ENCODE measurements at places on chromosomes 5 and 9.

DNA sequence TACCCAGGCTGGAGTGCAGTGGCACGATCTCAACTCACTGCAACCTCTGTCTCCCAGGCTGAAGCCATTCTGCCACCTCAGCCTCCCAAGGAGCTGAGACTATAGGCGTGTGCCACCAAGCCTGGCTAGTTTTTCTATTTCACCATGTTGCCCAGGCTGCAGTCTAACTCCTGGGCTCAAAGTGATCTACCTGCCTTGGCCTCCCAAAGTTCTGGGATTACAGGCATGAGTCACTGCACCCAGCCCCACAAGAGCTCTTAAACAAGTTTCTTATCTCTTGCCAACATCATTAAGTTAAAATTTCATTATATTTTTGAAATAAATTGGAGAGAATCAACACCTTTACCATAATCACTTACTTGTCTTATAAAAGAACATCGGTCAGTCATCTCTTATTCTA, 280.3 kb downstream of the ARHGEF28 start:
- no peak for DNase-seq

DNA sequence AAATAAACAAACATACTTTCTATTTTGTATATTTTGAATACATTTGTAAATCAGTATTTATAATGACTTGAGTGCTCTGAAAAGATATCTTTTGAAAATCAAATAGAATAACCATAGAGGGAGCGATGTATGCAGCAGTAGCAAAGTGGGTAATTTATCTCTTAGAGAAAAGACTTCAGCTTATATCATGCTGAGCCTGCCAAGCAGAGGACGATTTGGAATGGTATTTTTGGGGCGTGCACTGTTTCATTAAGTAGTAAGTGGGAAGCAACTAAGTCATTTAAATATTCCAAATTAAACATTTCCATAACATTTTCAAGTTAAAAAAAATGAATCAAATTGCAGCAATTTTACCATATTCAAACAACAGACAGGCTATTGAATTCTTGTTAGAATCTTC, 147.6 kb downstream of the CDH10 start:
- DNase-seq: no peak

DNA sequence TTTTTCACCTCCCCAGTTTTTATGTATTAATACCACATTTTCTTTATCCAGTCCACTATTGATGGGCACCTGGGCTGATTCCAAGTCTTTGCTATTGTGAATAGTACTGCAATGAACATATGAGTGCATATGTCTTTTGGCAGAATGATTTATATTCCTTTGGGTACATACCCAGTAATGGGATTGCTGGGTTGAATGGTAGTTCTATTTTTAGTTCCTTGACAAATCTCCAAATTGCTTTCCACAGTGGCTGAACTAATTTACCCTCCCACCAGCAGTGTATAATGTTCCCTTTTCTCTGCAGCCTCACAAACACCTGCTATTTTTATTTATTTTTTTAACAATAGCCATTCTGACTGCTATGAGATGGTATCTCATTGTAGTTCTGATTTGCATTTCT, 340.2 kb downstream of the ADAMTS6 start:
- DNase-seq: peak; percentile 84

DNA sequence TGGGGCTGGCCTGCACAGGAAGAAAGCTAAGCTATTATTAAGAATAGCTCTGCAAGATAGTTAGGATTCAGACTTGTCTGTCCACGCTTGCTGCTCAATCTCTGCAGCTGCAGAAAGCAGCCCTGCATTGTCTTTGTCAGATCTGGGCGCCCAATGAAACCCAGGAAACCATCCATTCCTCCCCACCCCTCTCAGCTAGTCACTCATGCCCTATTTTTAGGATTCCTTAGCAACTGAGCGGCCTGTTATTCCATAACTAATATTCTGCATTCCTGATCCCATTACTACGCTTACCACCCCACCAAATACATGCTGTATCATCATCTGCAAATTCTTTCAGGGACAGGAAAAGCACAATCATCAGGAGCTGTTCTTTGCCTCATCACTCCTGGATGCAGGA, 52.9 kb upstream of the APC start:
- no peak for DNase-seq

GRCh38 chr5:122091936-122092600, 14.0 kb upstream of the LOX start:
- peak; percentile 38 for DNase-seq

DNA sequence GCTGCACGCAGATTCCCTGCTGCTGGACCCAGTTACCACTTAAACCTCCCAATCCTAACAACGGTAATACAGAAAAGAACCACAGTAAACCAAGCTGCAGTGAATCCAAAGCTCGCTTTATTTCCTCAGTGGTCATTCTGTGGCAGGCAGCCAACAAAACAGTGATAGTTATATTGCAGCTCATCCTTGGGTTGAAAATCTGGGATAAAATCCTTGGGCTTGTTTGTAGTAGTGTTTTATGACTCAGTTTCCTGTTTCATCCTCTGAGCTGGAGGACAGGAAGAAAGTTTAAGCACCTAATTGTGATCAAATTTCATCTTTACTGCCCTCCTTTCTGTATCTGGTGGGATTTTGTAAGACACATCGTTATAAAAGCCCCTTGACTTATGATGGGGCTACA, 31.4 kb downstream of the HMGCR start:
- DNase-seq: no peak

DNA sequence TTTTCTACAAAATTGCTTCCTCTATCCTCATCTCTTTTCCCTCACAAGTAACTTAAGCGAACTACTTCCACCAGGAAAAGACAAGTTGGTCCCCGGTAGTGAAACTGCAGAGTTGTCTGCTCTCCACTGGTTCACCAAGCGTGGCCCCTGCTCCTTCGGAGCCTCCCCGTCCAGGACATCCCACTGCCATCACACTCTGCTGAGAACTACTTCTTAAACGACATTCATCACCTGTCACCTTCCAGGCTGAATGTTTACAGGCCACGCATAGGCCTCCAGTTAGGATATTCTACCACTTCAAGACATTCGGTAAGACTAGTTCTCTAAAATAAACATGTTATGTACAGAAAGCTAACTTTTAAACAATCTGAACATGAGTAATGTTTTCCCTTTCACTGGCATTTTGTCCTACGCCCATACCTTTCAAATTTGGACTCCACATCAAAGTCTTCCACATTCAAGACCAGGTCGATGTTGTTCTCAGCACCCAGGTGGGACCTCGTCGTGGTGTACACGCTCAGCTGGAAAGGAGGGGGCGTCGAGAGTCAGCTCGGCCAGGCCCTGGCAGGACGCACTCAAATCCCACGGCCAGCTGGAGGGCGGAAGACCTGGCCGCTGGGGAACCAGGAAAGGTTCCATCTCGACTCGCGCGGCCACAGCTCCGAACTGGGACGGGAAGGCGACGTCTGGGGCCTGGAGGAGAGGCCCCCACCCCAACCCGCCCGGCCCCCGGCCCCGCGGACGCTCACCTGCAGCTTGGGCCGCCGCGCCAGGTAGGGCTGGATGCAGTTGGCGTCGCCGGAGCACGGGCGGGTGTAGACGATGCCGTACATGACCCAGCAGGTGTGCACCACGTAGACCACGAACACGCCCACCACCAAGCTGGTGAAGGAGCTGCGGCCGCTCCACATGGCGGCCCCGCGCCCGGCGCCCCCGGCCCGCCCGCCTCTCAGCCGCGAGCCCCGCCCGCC, 683 bp downstream of the CLPTM1L start:
- DNase-seq: no peak

DNA sequence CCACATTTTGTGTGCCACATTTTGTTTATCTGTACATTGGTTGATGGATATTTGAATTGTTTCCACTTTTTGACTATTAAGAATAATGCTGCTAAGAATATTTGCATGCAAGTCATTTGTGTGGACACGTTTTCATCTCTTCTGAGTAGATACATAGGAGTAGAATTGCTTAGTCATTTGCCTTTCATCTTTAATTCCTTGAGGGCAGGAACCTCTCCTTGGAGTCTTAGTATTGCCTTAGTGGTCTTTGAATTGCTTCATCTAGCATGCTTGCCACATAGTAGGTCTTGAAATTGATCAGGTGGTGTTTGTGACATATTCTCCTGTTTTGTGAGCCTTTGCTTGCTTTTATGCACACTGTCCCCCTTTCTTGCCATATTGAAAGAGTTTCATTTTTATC, 128.5 kb downstream of the NR3C1 start:
- no peak for DNase-seq

DNA sequence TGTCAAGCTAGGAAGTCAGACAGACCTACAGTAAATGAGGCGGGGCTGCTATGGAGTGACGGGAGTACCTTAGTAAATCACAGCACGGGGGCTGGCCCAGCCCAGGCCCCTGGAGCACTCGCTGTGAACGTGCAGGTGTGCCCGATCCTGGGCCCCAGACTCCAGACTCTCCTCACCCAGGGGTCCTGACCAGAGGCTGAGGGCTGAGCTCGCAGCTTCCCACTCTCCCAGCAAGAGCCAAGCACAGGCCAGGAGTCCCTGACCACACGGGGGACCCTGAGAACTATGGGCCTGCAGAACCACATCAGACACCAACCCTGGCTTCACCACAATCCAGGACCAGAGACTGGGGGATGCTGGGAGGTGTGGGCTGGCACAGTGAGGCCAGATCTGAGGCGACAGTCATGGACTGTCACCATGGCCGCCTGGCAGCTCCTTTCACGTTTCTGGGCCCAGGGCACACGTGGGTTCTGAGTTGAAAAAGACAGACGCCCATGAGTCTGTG, 73.4 kb downstream of the ADAMTS2 start:
- no peak for DNase-seq

DNA sequence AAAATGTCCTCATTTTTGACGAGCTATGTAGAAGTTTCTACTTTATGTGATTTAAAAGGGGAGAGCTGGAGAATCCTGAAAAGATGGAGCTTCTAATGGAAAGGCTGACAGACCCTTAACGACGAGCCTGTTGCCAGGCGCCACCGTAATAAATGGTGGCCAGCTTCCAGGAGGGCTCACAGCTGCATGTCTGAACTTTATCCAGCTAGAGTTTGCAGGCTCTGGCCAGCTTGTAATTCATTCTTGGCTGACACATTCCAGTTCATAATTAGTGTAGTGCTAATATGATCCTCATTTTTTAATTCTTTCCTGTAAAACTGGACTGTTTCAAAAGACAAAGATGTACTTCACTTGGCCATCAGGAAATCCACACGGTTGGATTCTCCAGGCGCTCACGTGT, 246.7 kb downstream of the GAS1 start:
- DNase-seq: peak; percentile 62

DNA sequence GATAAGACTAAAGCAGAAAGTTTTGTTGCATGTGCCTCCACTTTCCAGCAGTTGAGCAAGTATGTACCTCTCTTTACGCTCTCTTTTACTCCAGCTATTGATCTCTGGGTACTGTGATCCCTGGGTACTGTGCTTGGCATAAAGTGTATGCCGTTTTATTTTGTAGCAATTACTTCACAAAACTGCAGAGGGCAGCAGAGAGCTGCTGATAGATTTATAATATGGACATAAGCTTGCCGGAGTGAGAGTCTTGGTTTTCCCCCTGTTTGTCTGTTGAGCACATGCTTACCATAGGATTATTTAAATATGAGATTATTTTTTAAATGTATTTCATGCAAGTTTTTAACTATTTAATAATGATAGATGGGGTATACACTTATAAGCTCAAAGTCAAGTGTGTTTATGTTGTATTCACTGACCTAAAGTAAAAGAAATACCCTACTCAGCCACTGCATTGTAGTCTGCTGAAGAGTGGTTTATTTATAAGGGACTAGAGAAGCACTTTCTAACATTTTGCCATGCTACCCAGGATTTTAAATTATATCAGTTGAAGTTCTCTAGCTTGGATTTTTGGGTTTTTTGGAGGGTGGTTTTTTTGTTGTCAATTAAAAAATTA, 13.0 kb downstream of the TTC1 start:
- DNase-seq: peak; percentile 50

GRCh38 chr5:137630216-137630971, 105.5 kb downstream of the KLHL3 start:
- DNase-seq: no peak

DNA sequence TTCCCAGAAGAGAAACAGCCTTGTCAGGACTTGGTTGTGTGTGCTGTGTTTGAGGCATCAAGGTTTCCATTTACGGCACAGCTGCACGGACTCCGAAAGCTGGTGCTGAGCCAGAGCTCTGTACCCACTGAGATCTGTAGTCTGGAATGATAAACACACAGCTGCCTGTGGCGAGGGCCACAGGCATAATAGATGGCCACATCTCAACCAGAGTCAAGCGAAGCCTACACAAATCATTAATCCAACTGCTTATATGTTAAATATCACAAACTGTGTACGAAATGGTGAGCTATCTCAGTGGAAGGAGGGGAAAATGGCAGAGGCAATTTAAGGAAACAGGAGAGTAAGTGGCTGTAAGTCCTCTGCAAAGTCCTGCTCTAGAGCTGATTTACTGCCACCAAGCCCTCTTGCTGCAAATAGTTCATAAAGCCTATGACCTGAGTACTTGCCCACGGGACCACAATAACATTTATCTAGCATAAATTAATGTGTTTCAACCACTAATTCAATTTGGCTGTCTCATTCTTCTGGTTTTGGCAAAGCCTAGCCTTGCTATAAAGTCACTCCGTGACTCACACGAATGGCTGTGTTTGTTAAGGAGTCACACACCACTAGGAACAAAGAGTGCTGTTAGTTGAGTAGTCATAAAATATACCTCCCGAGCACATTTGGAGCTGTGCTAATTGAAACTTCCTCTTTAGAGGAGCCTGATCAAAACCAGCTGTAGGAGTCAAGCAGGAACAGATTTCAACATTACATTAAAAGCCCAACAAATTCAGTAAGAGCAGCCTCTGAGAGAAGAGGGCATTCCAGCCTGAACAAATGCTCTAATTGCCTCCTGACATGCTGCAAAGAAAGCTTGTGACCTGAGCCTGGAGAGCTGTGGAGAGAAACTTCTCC, 738.6 kb upstream of the ZNF608 start:
- peak; percentile 80 for DNase-seq

GRCh38 chr9:94870793-94871558, 144.5 kb downstream of the AOPEP start:
- no peak for DNase-seq

GRCh38 chr5:176535101-176535663, 2.0 kb downstream of the RNF44 start:
- no peak for DNase-seq

GRCh38 chr9:21402386-21403251, 6.3 kb upstream of the IFNA8 start:
- DNase-seq: no peak

GRCh38 chr9:90789862-90790261, 11.8 kb upstream of the SYK start:
- no peak for DNase-seq

Measured in NCI-H446 treated with DMSO at 0.1 percent for 48 hours (cell line).